ENCODE measurements at places on chromosomes 4 and X.
A peak's percentile ranks its signal among the peaks of the same experiment; 100 is the strongest.

DNA sequence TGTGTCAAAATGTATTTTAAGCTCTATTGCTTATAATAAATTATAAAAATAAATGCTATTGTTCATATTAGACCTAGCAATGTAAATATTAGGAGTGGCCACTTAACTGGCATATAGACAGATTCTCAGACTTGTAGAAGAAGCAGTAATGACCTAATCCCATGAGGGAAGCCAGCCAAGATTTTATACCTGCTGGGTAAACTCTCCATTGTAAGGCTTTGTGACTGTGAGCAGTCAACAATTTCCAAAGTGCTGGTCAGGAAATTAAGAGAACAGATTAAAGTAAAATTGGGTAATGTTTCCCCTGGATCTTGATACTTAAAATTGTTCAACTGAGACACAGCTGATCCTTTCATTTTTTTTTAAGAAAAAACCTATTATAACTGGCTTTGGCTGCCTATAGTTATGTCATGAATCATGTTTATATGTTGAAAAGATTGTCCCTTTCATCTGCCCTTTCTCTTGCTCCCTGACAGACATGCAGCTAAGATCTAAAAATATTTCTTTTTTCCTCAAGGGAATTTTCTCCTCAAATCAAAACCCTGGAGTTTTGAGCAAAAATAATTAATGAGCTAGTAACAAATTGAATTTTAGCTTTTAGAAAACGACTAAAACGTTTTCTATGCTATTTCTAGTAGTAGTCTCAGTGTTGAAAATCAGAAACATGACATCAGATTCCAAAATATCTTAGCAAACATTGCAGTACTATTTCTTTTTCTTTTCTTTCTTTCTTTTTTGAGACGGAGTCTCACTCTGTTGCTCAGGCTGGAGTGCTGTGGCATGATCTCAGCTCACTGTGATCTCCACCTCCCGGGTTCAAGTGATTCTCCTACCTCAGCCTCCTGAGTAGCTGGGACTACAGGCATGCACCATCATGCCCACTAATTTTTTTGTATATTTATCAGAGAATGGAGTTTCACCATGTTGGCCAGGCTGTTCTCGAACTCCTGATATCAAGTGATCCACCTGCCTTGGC, 77.9 kb downstream of the ADGRL3 start:
- peak; percentile 72 for DNase-seq

- no peak for DNase-seq
These were observed 116.6 kb downstream of the CPZ start for GRCh38 chr4:8709050-8709728.

- no peak for DNase-seq
These were observed 1017.2 kb downstream of the SH3BGRL start for GRCh38 chrX:82219129-82219528.

DNA sequence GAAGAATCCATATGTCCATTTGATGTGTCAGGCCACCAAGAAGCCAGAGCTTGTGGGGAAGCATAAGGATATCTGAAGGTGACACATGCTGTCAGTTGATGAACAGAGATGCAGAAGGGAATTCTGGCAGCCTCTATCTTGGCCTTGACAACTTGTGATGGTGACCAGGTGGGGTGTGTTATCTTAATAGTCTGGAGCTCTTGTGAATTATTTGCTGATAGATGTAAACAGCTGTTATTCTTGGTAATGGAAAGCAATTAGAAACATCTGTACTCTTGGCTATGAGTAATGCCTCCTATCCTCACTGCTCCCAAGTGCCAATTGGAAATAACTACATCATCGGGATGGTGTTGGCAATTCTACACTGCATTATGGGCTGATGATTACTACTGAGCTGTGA, 51.9 kb downstream of the NAA11 start:
- no peak for DNase-seq

DNA sequence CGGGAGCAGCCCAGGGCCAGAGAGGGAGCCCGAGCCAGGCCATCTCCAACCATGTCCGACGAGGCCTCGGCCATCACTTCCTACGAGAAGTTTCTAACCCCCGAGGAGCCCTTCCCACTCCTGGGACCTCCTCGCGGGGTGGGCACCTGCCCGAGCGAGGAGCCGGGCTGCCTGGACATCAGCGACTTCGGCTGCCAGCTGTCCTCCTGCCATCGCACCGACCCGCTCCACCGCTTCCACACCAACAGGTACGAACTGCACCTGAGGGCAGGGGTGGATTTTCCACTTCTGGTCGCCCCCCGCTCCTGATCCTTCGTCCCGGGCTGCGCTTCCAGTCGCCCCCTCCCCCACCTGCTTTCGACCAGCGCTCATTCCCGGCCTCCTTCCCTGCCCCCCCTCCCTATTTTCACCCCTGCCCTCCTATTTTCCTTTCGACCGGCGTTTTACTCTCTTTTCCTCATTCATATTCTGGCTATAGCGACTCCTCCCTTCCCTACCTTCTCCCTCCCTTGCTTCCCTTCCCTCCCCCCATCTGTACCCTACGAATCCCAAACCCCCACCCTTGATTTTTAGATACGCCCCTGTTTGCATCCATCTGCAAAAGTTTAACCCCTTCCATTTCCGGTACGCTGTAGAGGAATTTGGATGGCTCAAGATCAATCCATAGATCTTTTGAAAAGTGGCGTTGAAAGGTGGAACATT, 633 bp downstream of the FAM199X start:
- no peak for DNase-seq

DNA sequence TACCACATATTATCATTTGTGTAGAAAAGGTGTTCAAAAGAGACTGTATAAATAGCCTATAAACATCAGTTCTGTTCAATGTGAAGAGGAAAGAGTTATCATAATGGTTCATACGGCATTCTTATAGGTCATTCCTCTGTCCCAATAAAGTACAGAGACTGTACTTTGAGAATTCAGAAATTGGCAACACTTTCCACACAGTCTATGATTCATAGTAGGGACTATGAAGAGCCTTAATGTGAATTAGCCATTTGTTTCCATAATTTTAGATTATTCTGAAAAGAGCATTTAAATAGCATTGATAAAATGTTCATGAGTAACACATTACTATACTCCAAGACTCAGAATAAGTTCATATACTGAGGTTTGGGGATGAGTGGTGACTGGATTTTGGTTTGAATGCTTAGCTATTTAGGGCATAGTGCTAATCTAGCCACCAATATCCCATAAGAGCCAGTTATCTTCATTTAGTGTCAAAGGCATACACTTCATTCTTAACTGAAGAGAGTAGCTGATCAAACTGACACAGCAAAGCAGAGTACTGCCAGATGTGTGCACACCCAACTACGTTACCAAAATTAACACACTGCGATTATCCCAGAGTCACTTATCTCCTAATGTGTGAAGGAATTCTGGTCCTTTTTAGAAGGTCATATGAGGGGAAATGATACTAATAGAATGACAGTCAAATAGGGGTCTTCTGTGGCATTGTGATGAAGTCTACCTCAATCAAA, 10.2 kb downstream of the ANK2 start:
- no peak for DNase-seq

DNA sequence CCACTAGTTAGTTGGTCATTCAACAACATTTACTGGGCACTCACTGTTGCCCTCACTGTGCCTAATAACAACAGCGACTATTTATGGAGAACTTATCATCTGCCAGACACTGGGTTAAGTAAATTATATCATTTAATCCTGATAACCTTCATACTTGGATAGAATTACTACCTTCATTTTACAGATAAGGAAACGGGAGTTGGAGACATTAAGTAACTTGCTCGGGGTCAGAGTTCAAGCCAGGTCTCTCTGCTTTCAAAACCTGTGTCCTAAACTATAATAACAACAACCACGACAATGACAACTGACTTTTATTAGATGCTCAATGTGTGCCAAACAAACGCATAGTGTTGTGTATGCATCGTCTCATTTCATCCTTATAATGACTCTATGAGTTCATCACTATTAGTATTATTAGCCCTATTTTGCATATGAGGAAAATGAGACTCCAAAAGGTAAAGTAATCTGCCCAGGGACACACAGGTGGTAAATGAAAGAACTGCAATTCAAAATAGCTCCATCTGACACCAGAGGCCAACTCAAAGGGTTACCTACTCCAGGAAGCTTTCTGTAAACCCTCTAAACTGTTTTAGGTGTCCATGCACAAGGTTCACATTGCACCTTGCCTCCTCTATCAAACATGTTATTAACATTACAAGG, 98.4 kb upstream of the ACSL4 start:
- no peak for DNase-seq

- no peak for DNase-seq
These were observed 138.9 kb upstream of the TRAM1L1 start for GRCh38 chr4:117224256-117224655.
